ENCODE measurements at places on chromosomes 2 and 18.

- H3K4me1 ChIP-seq = peaks cover 4% of the 10 kb centered on the region
- DNase-seq = no peak
- no peak overlapping the region for H3K4me3 ChIP-seq
- H3K36me3 ChIP-seq = no peaks in the 10 kb centered on the region
- H3K27ac ChIP-seq = peak overlapping the region; percentile 19
Observed at GRCh38 chr2:20514596-20515269, 67.9 kb downstream of the RHOB start.

GRCh38 chr2:233037078-233037477, 4.6 kb downstream of the NEU2 start:
- H3K4me3 ChIP-seq = no peak overlapping the region
- no peaks in the 10 kb centered on the region for H3K4me1 ChIP-seq
- no peak for DNase-seq
- H3K36me3 ChIP-seq = no peaks in the 10 kb centered on the region
- H3K27me3 ChIP-seq = no peaks in the 10 kb centered on the region

- H3K27ac ChIP-seq = no peak overlapping the region
- H3K4me1 ChIP-seq = no peaks in the 10 kb centered on the region
- no peaks in the 10 kb centered on the region for H3K27me3 ChIP-seq
Observed at GRCh38 chr2:28088970-28089369, 198.4 kb downstream of the BABAM2 start.

- no peaks in the 10 kb centered on the region for H3K27me3 ChIP-seq
- no peaks in the 10 kb centered on the region for H3K4me1 ChIP-seq
- peaks cover 86% of the 10 kb centered on the region for H3K36me3 ChIP-seq
- no peak for DNase-seq
- no peak overlapping the region for H3K27ac ChIP-seq
Observed at GRCh38 chr2:239070466-239070865, 222.6 kb downstream of the TWIST2 start.

DNA sequence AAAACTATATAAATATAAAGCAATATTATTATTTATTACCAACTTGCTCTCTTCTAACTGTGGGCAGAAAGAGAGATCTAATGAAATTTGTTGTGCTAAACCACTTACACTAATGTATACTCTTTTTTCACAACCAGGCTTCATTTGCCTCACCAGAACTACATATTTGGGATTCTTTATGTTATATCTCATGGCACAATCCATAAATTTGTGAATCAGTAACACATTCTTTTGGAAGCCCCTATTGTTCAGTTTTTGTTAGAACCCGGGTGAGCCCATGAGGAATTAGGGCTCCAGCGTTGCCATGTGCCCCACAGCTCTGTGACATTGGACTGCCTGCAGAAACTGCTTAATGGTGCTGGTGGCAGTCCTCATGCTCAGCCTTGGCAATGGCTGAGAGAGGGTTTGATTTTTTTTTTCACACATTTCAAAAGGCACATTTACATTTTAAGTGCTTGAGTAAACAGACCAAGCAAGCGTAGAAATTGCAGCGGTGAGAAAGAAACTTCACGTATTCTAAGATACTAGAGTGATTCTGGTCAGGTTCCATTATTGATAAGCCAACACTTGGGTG, 15.3 kb downstream of the VIT start:
- no peak for DNase-seq
- no peak overlapping the region for H3K27ac ChIP-seq
- H3K4me3 ChIP-seq = no peak overlapping the region
- H3K36me3 ChIP-seq = no peaks in the 10 kb centered on the region
- H3K4me1 ChIP-seq = no peaks in the 10 kb centered on the region
- no peaks in the 10 kb centered on the region for H3K27me3 ChIP-seq

DNA sequence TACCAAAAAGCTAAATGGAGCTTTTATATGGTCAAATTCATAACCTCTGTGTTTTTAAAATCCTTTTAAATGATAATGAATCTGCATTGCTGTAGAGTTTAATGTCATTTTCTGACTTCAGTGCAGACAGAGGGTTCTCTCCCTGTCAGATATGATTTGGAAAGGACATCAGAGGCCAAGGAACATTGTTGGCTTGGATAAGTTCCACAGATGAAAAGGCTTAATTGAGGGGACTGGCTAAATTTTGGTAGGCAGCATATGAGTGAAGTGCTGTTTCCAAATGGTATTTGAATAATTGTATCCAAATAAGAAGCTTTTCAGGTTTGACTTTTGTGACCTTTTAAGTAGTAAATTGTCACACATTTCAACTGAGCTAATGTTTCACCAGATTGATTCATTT, 124.6 kb upstream of the KCNH7 start:
- H3K27me3 ChIP-seq = no peaks in the 10 kb centered on the region
- H3K27ac ChIP-seq = no peak overlapping the region
- no peaks in the 10 kb centered on the region for H3K36me3 ChIP-seq
- no peak for DNase-seq
- no peaks in the 10 kb centered on the region for H3K4me1 ChIP-seq

DNA sequence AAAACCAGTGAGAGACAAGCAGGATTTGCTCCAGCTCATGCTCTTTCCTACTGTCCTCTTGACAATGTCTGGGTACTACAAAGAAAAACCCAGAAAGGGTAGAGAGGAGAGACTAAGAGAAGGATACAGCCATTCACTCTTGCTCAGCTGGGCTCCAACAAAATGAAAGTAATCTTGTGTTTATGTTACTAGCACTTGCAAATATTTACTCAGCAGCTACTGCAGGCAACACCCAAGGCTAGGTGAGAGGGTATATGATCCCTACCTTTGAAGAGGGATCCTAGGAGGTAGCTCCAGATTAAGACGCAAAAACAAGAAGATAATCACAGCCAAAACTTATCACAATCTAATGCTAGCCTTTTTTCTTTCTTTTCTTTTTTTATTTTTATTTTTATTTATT, 329.6 kb upstream of the ACVR2A start:
- no peak overlapping the region for H3K27ac ChIP-seq
- no peak for DNase-seq
- no peaks in the 10 kb centered on the region for H3K27me3 ChIP-seq
- no peaks in the 10 kb centered on the region for H3K4me1 ChIP-seq
- H3K4me3 ChIP-seq = no peak overlapping the region

GRCh38 chr2:232353660-232354059, 24.9 kb upstream of the ALPP start:
- H3K27ac ChIP-seq = no peak overlapping the region
- H3K36me3 ChIP-seq = no peaks in the 10 kb centered on the region
- H3K4me1 ChIP-seq = no peaks in the 10 kb centered on the region
- H3K4me3 ChIP-seq = no peak overlapping the region

DNA sequence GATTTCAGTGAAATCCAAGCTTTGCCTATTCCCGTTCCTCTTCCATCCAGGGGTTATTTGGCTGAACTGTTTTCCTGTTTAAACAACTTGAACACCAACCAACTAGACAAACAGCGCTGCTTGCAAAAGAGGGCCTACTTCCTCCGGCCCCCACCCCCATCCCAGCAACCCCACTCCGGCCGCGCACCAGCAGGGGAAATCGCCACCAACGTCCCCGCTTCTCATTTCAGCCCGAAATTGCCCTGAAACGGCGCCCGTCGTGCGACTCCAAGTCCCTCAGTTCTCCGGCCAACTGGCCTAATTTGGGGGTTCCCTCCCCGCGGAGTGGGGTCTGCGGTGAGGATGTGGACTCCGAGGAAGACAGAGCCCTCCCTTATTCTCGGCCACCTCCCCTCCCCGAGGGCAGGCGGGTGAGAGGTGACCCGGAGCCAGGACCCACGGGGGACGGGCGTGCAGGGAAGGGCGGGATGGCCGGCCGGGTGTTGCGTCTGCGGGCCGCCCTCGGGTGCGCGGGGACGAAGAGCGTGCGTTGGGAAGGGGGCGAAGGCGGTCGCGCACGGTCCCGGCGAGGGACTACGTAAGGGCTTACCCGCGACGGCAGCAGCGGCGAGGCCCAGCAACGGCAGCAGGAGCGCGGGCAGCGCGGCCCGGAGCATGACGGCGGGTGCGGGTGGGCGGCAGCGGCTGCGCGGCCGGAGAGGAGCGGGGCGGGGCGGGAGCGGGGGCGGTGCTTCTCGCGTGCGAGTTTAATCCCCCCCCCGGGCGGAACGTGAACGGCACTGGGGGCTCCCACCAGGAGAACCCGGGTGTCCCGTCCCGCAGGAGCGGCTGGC, at the start of gene CD302:
CD302 (minus strand) TSS at position 666 of the 833 bp plus-strand sequence; CDS start at position 656, 10 bp downstream.
- DNase-seq = peak; percentile 83
- H3K27ac ChIP-seq = peak within 1 kb of the TSS; percentile 98
- H3K4me3 ChIP-seq = peak within 1 kb of the TSS; percentile 86
- H3K27me3 ChIP-seq = no peaks in the 10 kb centered on the region

DNA sequence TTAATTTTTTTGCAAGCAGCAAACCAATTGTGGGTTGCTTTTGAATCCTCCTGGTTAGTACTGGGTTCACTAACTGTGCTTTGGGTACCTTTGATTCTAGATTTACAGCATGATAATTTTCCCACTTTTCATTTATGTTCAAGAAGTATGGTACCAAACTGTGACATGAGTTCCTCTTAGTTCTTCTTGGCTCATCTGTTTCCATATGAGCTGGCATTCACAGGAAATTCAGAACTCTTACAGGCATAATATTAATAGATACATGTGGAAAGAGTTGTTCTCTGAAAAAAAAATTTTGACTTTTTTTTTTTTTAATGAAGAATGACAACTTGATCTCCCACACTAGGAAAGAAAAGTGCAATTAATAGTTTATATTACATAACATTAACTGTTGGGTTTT, 59.4 kb downstream of the FMNL2 start:
- no peaks in the 10 kb centered on the region for H3K36me3 ChIP-seq
- DNase-seq = no peak
- no peaks in the 10 kb centered on the region for H3K27me3 ChIP-seq
- no peak overlapping the region for H3K4me3 ChIP-seq
- no peak overlapping the region for H3K27ac ChIP-seq
- H3K4me1 ChIP-seq = no peaks in the 10 kb centered on the region

DNA sequence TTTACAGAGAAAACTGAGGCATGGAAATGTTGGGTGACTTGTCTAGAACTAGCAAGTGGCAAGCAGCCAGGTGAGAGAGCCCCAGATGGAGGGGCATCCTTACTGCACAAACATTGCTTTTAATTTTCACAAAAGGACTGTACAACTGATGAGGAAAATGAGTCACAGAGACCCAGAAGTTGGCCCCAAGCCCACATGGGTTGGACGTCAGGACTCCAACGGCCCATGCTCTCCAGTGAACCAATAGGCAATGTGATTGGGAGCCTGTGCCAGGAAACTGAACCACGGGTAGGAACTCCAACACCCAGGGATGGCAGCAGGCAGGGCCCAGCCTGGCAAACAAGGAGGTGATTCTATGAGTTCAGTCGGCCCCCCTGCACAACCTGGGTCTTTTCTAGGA, 50.8 kb downstream of the PID1 start:
- DNase-seq = peak; percentile 46
- no peak overlapping the region for H3K4me3 ChIP-seq
- H3K4me1 ChIP-seq = no peaks in the 10 kb centered on the region

GRCh38 chr2:143526498-143526897, 397.3 kb downstream of the ARHGAP15 start:
- H3K36me3 ChIP-seq = no peaks in the 10 kb centered on the region
- no peaks in the 10 kb centered on the region for H3K27me3 ChIP-seq
- H3K4me3 ChIP-seq = no peak overlapping the region

GRCh38 chr18:419541-420175, 80.8 kb downstream of the COLEC12 start:
- DNase-seq = no peak
- no peak overlapping the region for H3K27ac ChIP-seq
- H3K27me3 ChIP-seq = no peaks in the 10 kb centered on the region

- H3K4me3 ChIP-seq = no peak overlapping the region
- no peaks in the 10 kb centered on the region for H3K27me3 ChIP-seq
- no peak for DNase-seq
- peaks cover 14% of the 10 kb centered on the region for H3K4me1 ChIP-seq
- H3K36me3 ChIP-seq = peaks cover 93% of the 10 kb centered on the region
- no peak overlapping the region for H3K27ac ChIP-seq
Observed at GRCh38 chr2:113196839-113197238, 23.1 kb downstream of the PSD4 start.

- no peaks in the 10 kb centered on the region for H3K27me3 ChIP-seq
- no peak overlapping the region for H3K4me3 ChIP-seq
- no peaks in the 10 kb centered on the region for H3K36me3 ChIP-seq
- no peak for DNase-seq
- no peak overlapping the region for H3K27ac ChIP-seq
- H3K4me1 ChIP-seq = no peaks in the 10 kb centered on the region
Observed at GRCh38 chr2:21484643-21485042, 360.9 kb downstream of the TDRD15 start.

- H3K36me3 ChIP-seq = no peaks in the 10 kb centered on the region
- peak overlapping the region; percentile 39 for H3K27ac ChIP-seq
- peaks cover 59% of the 10 kb centered on the region for H3K4me1 ChIP-seq
- H3K4me3 ChIP-seq = no peak overlapping the region
- no peak for DNase-seq
Observed at GRCh38 chr2:40488101-40488601, 36.3 kb upstream of the SLC8A1 start.

- H3K27ac ChIP-seq = peak overlapping the region; percentile 45
- DNase-seq = no peak
- H3K36me3 ChIP-seq = no peaks in the 10 kb centered on the region
Observed at GRCh38 chr2:159046966-159047365, 78.5 kb downstream of the TANC1 start.

DNA sequence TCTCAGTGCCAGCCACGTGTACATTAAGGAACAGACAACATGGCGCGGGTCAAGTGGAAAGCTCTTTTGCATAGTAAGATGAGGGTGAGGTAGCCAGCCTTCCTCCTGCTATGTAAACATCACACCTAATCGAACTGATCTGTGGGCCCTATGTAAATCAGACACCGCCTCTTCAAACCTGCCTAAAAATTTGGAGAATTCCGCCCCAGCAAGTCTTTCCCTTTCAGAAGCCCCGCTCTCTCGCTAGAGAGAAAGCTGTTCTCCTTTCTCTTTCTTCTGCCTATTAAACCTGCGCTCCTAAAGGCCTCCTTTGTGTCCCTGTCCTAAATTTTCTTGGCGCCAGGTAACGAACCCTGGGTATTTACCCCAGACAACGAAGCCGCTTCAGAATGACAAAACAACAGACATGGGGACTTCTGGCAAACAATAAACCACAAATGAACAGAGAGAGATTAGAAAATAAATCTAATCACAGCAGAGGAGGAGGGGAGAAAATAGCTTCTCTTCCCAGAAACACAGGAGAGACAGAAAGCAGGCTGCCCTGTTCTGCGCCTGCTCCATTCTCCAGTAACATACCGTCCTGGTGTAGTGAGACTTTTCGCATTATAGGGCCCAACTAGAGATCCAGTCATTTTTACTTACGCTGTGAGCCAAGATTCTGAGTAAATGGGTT, 31.9 kb upstream of the CYP1B1 start:
- no peaks in the 10 kb centered on the region for H3K36me3 ChIP-seq
- peaks cover 23% of the 10 kb centered on the region for H3K4me1 ChIP-seq
- H3K4me3 ChIP-seq = no peak overlapping the region
- H3K27ac ChIP-seq = no peak overlapping the region

GRCh38 chr2:212711856-212712255, 173.3 kb upstream of the ERBB4 start:
- no peak overlapping the region for H3K27ac ChIP-seq
- H3K4me3 ChIP-seq = no peak overlapping the region

DNA sequence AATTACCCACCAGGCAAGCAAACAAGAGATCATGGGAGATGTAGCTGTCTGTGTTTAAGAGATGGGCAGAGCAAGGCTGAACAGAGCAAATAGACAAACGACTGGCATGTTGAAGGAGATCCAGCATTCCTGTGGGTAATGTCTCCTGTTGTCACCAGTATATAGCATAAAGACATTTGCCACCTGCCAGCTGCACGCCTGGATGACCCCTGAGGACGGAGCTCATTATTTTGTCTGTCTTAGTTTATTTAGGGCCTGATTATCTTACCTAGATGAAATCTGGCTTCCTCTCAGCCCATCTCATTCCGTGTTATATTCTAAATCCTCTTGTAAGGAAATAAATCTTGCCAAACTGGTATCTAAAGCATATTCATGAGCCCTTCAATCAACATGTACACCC, 510.3 kb upstream of the LINC00305 start:
- H3K4me3 ChIP-seq = no peak overlapping the region
- no peak overlapping the region for H3K27ac ChIP-seq
- no peaks in the 10 kb centered on the region for H3K27me3 ChIP-seq
- no peaks in the 10 kb centered on the region for H3K4me1 ChIP-seq
- no peak for DNase-seq
